ENCODE measurements at places on chromosomes 5 and 9. TPM values are rescaled to one million over a fixed set of nuclear protein-coding genes. Genes with fewer than 3 reads are reported as not detected.

DNA sequence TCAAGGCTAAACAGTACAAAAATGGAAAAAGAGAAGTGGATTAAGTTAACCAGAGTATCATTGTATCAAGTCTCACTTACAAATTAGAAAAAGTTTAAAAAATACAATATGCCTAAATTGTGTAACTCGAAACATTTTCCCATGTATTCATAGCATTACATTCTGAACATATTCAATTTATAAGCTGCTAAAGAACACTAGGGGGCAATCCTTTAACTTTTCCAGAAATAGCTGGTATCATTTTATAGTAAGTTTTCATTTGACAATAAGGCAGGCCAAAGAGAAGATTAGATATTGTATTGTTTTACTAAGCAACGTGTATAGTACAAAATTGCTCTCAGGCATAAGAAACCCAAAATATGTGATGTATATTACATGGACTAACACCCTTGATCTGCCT, 234.6 kb downstream of the ADGRV1 start:
- H3K27me3 ChIP-seq = no peaks in the 10 kb centered on the region
- H3K4me3 ChIP-seq = no peak overlapping the region
- no peak overlapping the region for H3K27ac ChIP-seq
- no peak for DNase-seq
- no peaks in the 10 kb centered on the region for H3K4me1 ChIP-seq

GRCh38 chr9:122016744-122017143, 76.4 kb downstream of the TTLL11 start:
- no peak for DNase-seq
- no peaks in the 10 kb centered on the region for H3K36me3 ChIP-seq
- no peak overlapping the region for H3K4me3 ChIP-seq
- H3K27ac ChIP-seq = no peak overlapping the region

- no peaks in the 10 kb centered on the region for H3K36me3 ChIP-seq
- H3K4me1 ChIP-seq = no peaks in the 10 kb centered on the region
- H3K27me3 ChIP-seq = no peaks in the 10 kb centered on the region
- no peak overlapping the region for H3K27ac ChIP-seq
- DNase-seq = no peak
These were observed 316.0 kb upstream of the TLE4 start for GRCh38 chr9:79255651-79256260.

DNA sequence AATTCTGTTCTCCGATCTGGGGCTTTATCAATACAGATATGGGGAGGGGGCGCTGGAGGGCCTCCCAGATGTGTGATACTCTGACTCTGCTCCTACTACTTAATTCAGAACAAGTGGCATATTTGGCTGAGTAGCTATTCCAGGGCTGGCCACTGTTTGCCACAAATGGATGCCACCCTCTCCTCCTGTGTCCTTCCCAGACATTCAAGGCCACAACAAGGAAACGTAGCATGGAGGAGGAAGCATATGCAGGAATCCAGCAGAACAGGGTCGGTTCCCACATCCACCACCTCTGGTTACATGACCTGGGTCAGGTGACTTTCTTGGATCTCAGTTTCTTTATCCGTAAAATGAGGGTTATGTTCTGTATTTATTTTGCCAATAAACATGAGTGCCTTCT, 131.0 kb downstream of the GOLPH3 start:
- peaks cover 30% of the 10 kb centered on the region for H3K36me3 ChIP-seq
- no peaks in the 10 kb centered on the region for H3K4me1 ChIP-seq
- no peak for DNase-seq
- no peaks in the 10 kb centered on the region for H3K27me3 ChIP-seq
- no peak overlapping the region for H3K4me3 ChIP-seq

DNA sequence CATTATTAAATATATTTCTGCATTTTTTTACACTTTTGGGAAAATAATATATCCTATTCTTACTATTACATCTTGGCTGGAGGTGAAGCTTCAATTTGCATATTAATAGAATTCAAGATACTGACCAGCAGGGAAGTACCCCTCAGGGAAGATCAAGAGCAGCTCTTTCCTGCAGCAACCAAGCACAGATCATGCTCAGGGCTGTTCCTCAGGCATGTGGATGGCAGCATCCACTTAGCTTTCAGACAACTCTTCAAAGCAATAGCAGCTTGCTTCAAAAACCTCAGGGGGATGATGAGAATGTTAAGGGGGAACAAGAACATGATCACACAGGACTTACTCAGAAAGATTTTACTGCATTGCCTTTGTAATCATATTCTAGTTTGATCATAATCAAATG, 731.8 kb downstream of the SEMA5A start:
- H3K4me3 ChIP-seq = no peak overlapping the region
- no peaks in the 10 kb centered on the region for H3K27me3 ChIP-seq
- no peak for DNase-seq
- H3K36me3 ChIP-seq = peaks cover 2% of the 10 kb centered on the region
- no peak overlapping the region for H3K27ac ChIP-seq

- DNase-seq = no peak
- no peak overlapping the region for H3K27ac ChIP-seq
- H3K36me3 ChIP-seq = no peaks in the 10 kb centered on the region
- no peak overlapping the region for H3K4me3 ChIP-seq
These were observed 3.8 kb downstream of the ARSI start for GRCh38 chr5:150298701-150299451.

DNA sequence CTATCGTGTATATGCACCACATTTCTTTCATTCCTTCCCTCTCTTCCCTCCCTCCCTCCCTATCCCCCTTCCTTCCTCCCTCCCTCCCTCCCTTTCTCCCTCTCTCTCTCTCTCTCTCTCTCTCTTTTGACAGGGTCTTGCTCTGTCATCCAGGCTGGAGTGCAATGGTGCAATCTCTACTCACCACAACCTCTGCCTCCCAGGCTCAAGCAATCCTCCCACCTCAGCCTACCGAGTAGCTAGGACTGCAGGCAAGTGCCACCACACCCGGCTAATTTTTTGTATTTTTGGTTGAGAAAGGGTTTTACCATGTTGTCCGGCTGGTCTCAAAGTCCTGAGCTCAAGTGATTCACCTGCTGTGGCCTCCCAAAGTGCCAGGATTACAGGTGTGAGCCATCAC, 1.1 kb upstream of the ANKS6 start:
- no peaks in the 10 kb centered on the region for H3K27me3 ChIP-seq
- DNase-seq = no peak
- peaks cover 16% of the 10 kb centered on the region for H3K36me3 ChIP-seq
- H3K4me1 ChIP-seq = no peaks in the 10 kb centered on the region

- H3K4me3 ChIP-seq = no peak overlapping the region
- DNase-seq = no peak
- no peaks in the 10 kb centered on the region for H3K36me3 ChIP-seq
- peaks cover 2% of the 10 kb centered on the region for H3K4me1 ChIP-seq
- no peak overlapping the region for H3K27ac ChIP-seq
- no peaks in the 10 kb centered on the region for H3K27me3 ChIP-seq
These were observed 441.8 kb upstream of the TLE4 start for GRCh38 chr9:79129865-79130480.

- no peaks in the 10 kb centered on the region for H3K27me3 ChIP-seq
- H3K36me3 ChIP-seq = peaks cover 4% of the 10 kb centered on the region
- H3K4me1 ChIP-seq = 0 out of 2 replicates have a peak, but pooled peaks cover 2% of the 10 kb centered on the region
- no peak overlapping the region for H3K27ac ChIP-seq
These were observed 5.1 kb downstream of the GLDC start for GRCh38 chr9:6640268-6641051.

DNA sequence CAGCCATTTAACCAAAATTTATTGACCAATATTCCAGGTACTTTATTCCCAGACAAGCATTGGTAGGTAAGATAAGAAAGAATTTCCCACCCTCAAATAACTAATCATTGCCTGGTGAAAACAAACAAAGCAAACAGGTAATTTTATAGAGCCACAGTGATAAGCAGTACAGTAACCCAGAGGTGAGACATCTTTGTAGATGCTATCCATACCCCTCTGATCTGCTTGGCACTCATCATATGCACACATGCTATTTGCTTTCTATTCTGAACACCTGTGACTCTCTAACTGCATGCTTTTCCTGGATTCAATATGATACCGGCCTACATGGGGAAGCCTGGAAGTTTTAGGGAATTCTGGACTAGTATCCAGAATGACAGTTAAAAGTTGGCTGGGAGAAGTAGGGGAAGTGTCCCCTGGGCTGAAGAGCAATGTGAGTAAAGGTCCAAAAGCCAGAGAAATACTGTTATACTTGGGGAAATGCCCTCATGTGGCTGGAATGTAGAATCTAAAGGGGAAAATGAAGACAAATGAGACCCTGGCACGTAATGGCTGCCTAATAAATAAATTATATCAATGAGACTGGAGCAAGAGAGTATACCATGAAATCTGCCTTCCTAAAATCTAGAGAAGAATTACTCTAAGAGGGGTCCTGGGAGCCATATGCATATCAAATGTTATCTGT, 243.8 kb upstream of the ADAMTSL1 start:
- no peak overlapping the region for H3K27ac ChIP-seq
- H3K27me3 ChIP-seq = no peaks in the 10 kb centered on the region
- no peak for DNase-seq
- H3K36me3 ChIP-seq = no peaks in the 10 kb centered on the region
- no peak overlapping the region for H3K4me3 ChIP-seq

DNA sequence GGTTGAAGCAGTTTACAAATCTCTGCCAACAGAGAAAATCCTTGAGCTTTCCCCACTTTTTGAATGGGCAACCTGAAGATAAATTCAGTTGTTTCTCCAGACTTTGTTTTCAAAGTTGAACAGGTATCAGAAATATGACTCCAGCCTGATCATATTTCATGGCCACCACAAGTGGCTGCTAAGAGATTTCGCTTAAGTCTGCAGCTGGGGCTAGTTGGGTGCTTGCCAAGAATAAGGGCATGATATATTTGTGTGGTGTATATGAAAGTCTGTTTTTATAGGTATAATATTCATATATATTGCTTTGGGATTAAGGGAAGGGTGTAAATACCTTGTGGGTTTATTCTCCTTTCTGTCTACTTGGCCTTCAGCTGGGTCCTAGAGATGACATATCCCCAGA, 168.4 kb upstream of the GDNF start:
- no peaks in the 10 kb centered on the region for H3K4me1 ChIP-seq
- no peak overlapping the region for H3K4me3 ChIP-seq
- H3K27me3 ChIP-seq = no peaks in the 10 kb centered on the region
- no peak for DNase-seq

DNA sequence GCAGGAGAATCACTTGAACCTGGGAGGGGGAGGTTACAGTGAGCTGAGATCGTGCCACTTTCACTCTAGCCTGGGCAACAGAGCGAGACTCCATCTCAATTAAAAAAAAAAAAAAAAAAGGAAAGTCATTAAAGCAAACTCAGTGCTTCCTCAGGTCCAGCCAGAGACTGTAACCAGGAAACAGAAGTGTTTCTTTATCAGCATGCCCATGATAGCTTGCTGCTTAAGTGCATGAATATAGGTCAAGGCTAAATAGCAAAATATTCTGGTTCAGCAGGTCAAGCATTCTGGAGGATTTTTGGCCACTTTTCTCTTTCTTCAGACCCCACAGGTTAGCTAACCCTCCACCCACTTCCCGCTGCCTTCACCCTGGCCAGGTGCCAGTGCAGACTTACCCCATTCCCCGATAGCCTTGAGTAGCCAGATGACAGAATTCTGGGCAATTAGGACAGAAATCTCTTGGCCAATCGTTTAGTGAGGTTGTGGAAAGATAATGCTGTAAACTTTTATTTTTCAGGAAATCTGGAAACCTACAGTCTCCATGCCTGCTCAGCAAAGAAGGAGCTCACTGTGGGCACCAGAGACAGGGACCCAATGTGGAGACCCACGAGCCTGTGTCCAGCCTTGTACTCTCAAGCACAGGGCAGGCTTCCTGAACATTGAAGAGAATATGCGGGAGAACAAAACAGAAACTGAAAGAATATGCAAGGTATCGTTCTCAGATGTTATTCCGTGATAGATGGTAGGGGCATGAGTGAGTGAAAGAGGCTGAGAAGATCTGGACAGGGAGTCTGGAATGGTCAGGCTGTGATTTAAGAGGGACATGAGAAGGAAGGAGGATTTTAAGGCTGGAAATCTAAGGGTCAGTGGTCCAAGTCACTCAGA, 4.2 kb upstream of the UGT3A2 start:
- H3K4me3 ChIP-seq = no peak overlapping the region
- H3K27me3 ChIP-seq = no peaks in the 10 kb centered on the region
- H3K27ac ChIP-seq = no peak overlapping the region
- DNase-seq = no peak

DNA sequence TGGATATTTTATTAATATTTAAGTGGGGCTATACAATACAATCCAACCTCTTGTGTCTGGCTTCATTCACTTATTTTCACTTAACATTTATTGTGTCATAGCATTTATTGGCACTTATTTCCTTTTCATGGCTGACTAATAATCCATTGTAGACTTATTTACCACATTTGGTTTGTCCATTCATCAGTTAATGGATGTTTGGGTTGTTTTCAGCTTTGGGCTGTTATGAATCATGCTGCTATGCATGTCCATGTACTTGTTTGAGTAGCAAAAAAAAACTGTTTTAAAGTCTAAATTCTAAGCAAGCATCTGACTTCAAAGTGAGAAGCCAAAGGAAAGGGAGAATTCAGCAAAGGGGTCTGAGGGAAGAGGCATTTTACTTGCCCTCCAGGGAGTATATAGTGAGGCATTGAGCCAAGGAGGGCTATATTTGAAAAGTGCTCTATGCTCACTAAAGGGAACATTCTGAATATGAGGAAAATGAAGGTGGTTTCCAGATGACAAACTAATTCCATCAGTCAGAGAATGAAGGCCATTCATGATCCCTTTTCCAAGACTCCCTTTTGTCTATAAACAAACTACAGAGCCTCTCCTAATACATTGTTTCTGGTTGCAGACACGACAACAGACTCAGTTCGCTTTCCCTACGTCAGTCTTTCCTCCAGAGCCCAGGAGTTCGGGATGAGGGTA, 532.8 kb upstream of the KLF4 start:
- no peaks in the 10 kb centered on the region for H3K36me3 ChIP-seq
- peaks cover 2% of the 10 kb centered on the region for H3K4me1 ChIP-seq
- no peak overlapping the region for H3K27ac ChIP-seq
- H3K27me3 ChIP-seq = no peaks in the 10 kb centered on the region
- H3K4me3 ChIP-seq = no peak overlapping the region

IQGAP2 gene
- 22.5 TPM for total RNA-seq

CYSRT1 gene
- 1.9 TPM for total RNA-seq

PANK3 gene
- 79.4 TPM for total RNA-seq

RASGRF2 gene
- 11.3 TPM for total RNA-seq

LTC4S gene
- total RNA-seq = 3.7 TPM

SPINK13 gene
- total RNA-seq = not detected

WNT8A gene
- total RNA-seq = 0.26 TPM

PCDHA2 gene
- 0.20 TPM for total RNA-seq

ITGA1 gene
- 2.8 TPM for total RNA-seq

ENTPD8 gene
- 0.90 TPM for total RNA-seq

CDH9 gene
- total RNA-seq = 0.79 TPM

Data from H9 (cell line).